SK-N-DZ (cell line): ENCODE measurements at places on chromosomes 12 and 14.
A peak's percentile ranks its signal among the peaks of the same experiment; 100 is the strongest.

DNA sequence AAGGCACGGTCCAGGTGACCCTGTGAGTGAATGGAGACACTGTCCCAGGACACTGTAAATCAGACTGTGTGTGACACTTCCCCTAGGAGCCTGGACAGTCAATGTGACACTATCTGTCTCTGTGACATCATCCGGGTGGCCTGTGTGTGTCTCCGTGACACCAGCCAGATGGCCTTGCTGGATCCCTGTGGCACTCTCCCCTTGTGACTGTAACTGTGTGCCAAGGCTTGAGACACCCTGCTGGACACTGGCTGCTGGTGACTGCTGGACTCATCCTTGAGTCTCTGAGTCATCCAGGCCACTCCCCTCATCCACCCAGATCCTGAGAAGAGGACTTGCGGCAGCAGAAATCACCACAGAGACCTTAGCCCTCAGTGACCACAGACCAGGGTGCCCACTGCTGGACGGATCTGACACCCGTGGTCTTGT lies 51.6 kb downstream of the MVK start:
- peak; percentile 76 for DNase-seq

DNA sequence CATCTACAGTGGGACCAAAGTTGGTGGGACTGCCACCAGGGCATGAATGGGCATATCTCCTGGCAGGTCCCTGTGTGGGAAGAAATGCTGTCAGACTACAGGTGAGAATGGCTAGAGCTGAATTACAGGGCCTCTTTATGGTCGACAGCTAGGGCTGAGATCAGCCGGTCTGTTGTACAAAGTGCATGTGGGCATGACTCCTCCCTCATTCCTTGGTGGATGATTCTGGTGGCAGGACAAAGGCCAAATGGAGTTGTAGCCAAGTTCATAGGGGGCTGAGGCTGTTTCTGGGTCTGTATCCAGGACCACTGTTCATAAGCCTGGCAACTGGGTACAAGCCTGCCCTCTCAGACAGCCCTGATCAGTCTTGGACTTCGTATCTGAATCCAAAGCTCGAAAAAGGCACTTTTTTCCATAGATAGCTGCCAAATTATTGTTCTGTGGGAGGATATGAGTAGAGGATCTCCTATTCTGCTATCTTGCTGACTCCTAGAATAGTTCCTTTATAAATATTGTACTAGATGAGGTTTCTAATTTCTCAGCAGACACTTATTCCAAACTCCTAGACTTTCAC lies 460.8 kb downstream of the TMEM117 start:
- no peak for DNase-seq

DNA sequence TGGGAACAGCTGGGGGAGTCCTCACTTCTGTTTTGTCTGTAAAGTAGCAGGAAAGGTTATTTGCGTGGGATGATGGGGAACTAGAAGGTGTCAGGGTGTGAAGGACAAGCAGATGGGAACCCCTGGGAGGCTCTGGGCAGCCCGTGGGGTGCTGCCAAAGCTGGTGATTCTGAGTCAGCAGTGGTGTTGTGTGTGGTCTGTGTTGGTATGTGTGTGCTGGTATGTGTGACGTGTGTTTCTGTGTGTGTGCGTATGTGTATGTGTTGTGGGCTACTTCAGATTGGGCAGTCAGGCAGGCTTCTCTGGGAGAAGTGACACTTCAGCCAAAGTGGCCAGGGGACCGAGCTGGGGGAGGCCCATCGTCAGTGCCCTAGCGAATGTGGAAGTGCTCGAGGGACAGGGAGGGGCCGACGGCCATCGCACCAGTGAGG lies 15.3 kb upstream of the BDKRB2 start:
- DNase-seq: no peak

GRCh38 chr14:57692671-57693070 lies 173.2 kb downstream of the SLC35F4 start:
- peak; percentile 46 for DNase-seq

GRCh38 chr12:5452569-5452968 lies 20.7 kb downstream of the NTF3 start:
- DNase-seq: no peak

DNA sequence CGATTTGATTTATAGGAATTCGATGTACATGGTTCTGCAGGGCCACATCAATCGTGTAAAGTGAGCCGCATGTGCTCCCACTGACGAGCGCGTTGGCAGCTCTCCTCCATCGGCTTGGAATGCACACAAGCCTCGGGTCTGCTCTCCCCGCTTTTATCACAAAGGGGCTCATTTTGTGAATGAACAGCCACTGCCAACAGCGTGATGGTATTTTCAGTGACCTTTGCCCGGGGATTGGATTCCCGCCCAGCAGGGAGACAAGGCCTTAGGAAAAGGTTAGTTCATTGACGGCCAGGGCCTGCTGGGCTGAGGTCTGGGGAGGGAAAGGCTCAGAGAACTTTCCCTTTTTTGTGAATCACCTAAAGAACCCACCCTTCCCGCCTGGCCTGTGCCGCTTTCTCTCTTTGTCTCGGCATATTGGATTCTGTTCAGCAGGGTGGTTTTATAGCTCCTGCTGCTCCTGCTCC lies 232.1 kb downstream of the MSRB3 start:
- DNase-seq: no peak

DNA sequence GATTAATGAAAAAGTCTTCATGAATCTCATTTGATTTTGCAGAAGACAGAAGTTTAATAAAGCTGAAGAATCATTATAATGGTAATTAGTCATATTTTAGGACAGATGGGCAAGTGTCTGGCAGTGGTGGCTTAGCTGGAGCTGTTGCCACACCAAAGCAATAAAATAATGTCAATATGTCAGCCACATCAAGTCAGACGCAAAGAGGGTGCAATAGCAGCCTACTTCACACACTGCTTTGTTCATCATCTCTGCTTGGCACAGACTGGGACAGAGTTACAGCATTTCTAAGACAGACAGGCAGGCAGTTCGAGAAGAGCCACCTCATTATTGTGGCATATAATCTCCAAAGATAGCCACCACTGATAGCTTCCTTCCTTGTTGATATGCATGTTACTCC lies 16.9 kb upstream of the KRR1 start:
- no peak for DNase-seq

GRCh38 chr12:47742253-47742825 lies 16.3 kb downstream of the RAPGEF3 start:
- DNase-seq: no peak

DNA sequence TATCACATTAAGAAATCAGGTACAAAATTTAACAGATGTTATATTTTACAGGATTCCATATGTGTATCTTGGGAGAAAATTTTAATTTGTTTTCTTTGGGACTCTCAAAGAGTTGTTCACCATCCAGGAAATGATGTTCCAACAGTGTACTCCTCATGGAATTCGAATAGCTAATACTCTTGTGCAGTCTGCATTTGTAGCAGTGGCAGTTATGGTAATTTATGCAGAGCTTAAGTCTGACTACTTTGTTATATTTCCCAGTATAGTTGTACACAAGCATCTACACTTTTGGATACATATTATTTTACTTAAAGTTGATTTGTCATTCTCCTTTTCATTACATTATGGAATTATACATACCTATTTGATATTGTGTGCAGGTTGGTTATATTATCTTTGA lies 436.7 kb upstream of the FBXO33 start:
- no peak for DNase-seq

- DNase-seq: no peak
Observed at GRCh38 chr12:22766911-22767420, 142.0 kb downstream of the ETNK1 start.

DNA sequence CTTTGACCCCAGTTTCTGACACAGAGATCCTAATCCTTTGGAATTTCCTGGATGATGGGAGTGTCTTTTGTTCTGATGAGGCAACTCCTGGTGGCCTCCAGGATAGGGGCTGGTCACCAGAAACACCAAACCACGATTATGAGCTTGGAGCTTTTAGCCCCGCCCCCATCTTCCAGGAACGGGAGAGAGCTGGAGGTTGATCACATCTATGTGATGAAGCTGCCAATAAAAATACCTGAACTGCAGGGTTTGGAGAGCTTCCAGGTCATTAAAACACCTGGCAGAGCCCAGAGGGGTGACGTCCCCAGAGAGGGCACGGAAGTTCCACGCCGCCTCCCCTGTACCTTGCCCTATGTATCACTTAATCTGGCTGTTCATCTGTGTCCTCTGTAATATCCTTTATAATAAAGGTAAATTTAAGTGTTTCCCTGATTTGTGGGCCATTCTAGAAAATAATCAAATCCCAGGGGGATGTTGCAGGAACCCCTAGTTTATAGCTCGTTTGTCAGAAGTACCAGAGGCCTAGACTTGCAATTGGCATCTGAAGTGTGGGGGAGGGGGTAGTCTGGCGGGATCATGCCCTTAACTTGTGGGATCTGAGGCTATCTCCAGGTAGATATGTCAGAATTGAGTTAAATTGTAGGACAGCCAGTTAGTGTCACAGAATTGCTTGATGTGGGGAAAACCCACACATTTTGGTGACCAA lies 21.2 kb downstream of the APPL2 start:
- no peak for DNase-seq

- no peak for DNase-seq
Observed at GRCh38 chr14:48560421-48560820, 885.0 kb upstream of the MDGA2 start.

GRCh38 chr14:73466861-73467260 lies 8.5 kb upstream of the NUMB start:
- DNase-seq: no peak

DNA sequence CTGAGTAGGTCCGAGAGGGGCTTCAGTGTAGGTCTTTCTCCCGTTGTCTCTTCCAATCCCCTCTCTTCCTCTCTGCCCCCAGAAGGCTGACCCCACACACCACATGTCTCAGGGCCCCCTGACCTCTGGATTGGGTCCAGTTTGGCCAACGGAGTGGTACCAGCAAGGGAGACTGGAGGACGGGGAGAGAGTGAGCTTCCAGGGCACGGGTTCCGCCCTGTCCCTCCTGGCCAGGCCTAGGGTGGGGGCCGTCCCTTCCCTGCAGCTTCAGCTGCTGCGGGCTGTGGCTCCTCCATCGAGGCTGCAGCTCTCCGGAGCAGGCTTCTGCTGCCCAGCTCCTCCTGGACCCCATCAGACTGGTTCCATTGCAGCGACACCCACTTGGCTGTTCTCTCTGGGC lies 17.4 kb downstream of the FZD10 start:
- no peak for DNase-seq

- peak; percentile 57 for DNase-seq
Observed at GRCh38 chr12:77685112-77685511, 145.6 kb upstream of the NAV3 start.

- DNase-seq: peak; percentile 16
Observed at GRCh38 chr14:95527387-95528002, 7.4 kb upstream of the GLRX5 start.

GRCh38 chr12:95325501-95325900 lies 107.9 kb downstream of the VEZT start:
- DNase-seq: no peak

GRCh38 chr12:22215467-22216253 lies 118.8 kb downstream of the ST8SIA1 start:
- no peak for DNase-seq

DNA sequence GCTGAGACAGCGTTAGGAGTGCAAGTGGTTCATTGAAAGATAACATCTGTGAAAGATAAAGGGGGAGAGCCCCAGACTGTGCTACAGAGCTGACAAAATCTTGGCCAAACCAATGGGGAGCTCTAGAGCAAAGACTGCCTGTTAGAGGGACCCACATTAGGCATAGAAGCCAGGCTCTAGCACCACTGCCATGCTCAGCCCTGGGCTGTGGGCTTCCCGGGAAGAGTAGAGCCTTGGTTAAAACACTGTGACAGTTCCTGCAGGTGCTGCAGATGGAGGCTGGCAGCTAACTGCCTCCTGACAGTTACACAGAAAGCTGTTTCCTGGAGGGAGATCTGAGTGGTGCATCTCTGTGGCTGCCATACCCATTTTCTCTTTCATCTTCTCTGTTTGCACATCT lies 23.0 kb downstream of the TSHR start:
- DNase-seq: peak; percentile 46

DNA sequence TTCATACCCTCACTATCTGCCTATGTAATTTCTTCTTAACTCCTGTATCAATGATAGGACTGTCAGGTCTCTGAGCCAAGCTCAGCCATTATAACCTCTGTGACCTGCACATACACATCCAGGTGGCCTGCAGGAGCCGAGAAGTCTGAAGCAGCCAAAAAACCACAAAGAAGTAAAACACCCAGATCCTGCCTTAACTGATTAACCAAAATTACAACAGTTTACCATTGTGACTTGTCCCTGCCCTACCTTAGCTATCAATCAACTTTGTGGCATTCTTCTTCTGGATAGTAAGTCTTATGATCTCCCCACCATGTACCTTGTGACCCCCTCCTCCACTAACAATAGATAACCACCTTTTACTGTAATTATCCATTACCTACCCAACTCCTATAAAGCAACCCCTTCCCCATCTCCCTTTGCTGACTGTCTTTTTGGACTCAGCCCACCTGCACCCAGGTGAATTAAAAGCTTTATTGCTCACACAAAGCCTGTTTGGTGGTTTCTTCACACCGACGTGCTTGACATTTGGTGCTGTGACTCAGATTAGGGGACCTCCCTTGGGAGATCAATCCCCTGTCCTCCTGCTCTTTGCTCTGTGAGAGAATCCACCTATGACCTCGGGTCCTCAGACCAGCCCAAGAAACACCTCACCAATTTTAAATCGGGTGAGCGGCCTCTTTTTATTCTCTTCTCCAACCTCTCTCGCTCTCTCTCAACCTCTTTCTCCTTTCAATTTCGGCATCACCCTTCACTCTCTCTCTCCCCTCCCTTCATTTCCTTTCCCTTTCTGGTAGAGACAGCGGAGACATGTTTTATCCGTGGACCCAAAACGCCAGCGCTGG lies 11.5 kb upstream of the LGMN start:
- DNase-seq: no peak

GRCh38 chr12:31369712-31370521 lies 44.0 kb upstream of the SINHCAF start:
- no peak for DNase-seq

DNA sequence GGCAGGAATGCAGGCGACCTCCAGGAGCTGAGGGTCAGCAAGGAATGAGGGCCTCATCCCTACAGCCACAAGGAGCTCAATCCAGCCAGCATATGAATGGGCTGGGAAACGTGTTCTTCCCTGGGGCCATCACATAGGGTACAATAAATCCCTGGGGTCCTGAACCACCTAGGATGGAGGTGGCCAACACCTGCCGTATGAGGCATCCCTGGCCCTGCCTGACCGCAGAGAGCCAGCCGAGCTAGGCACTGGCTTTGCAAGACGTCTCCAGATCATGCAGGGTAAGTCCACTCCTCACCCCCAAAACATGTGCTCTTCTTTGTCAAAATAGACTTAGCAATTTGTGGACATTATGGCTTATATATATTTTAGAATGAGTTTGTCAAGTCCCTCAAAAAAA lies 303.7 kb upstream of the DIO3 start:
- no peak for DNase-seq

- DNase-seq: no peak
Observed at GRCh38 chr12:111557271-111558106, 41.6 kb downstream of the ATXN2 start.
